ENCODE measurements at places on chromosomes 2 and 18. TPM values are rescaled to one million over a fixed set of nuclear protein-coding genes. Genes with fewer than 3 reads are reported as not detected.

- no peak for DNase-seq
Measured at GRCh38 chr2:173667014-173667413, 298.2 kb downstream of the SP3 start.

DNA sequence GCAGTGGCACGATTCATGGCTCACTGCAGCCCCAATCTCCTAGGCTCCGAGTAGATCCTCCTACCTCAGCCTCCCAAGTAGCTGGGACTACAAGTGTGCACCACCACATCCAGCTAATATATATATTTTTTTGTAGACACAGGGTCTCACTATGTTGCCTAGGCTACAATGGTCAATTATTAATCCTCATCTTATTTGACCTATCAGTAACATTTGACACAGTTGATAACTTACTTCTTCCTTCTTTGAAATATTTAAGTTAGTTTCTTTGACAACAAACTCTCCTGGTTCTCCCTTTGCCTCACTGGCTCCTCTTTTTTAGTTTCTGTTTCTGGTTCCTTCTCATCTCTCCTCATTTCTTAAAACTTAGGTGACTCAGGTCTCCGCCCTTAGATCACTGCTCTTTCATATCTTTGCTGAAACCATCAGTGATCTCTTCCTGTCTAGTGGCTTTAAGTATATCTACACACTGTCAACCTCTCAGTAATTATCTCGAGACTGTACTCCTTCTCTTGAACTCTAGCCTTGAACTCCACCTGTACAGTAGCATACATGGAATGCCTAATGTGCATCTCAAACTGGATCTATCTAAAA lies 11.5 kb downstream of the PGAP1 start:
- no peak for DNase-seq

- DNase-seq, result no peak
Measured at GRCh38 chr18:6069103-6069502, 173.8 kb upstream of the TMEM200C start.

- DNase-seq, result no peak
Measured at GRCh38 chr2:101930847-101931246, 60.9 kb upstream of the IL1R2 start.

GATA6 gene
- total RNA-seq, result 3.5 TPM

CNDP1 gene
- 0.09 TPM for total RNA-seq

CD8A gene
- 0.47 TPM for total RNA-seq

CD28 gene
- total RNA-seq, result 0.50 TPM

- no peak for DNase-seq
Measured at GRCh38 chr2:86229221-86229620, 30.0 kb downstream of the MRPL35 start.

DNA sequence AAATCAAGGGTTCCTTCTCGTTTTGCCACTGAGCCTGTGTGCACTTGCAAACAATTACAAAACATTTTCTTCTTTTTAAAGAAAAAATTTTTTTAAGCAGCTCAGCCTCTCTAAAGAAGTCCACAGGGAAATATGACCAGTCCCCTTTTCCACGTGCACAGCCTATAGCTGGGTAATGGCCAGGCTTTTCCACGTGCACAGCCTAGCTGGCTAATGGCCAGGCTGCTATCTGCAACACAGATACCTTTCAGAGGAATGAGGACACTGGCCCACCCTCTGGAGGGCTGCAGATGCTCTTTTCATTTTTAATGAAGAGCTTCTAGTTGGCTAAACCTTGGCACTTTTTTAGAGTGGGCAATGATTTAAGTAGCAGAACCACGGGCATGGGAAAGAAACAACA lies 46.3 kb downstream of the ASB18 start:
- DNase-seq, result no peak

DNA sequence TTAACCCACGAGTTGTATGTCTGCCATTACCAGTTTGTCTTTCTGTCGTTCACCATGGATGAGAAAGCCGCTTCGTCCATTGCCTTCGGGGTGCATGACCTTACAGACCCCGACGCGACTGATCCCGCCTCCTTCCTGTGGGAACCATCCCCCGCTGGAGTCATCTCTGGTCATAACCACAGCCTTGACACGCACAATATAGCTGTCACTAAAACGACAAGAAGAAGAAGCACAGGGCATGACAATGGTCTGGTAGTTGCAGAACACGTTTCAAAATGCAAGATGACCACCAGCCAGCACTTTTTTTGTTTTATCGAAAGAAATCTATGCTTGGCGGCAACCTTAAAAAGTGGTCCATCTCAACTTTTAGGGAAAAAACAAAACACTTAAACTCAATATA lies 87.7 kb downstream of the SPRED2 start:
- DNase-seq, result no peak

CHST9 gene
- 6.4 TPM for total RNA-seq

SGPP2 gene
- total RNA-seq, result not detected

- DNase-seq, result no peak
Measured at GRCh38 chr18:56509656-56510055, 128.7 kb downstream of the TXNL1 start.

COL3A1 gene
- 107 TPM for total RNA-seq

DNA sequence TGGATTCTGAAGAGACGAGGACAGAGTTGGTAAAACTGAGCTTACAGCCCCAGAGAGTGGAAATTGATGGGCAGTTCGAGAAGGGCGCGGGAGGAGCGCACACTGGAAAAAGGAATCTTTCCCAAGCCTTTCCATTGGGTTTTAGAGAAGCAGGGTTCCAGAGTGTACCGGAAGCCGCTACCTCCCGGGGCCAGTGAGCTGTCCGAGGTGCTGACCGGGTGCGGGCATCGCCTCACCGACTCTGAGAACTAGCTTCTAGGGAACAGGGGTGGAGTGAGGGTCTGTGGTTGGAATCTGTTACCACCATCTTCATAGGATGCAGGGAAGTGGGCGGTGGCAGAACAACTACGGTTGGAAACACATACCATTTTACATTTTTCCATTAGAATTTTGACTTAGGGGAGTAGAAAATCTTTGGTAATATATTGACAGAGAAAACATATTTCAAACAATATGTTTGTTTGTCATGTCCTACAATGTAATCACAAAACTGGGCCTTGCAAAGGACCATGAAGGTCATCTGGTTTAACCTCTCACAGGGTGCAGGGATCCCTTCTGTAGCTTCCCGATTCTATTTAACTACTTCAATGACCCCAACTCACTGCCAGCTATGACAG lies 724 bp downstream of the NMS start:
- peak; percentile 50 for DNase-seq

DNA sequence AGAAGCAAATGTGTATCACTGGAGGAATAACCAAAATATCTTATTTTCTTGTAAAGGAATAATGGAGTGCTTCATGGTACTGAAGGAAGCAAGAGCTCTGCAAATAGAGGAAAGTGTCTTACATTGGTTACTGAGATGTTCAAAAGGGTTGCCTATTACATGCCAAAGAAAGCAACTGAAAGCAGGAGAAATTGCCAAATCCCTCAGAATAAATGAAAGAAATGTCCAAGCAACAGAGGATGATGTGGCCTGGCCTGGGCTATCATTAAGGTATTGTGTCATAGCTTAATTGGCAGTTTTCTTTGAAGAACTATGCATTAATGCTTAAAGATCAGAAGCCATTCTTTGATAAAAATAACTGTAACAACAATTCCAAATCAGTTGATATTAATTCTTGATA lies 173.7 kb downstream of the RAB3GAP1 start:
- no peak for DNase-seq

GRCh38 chr18:74901362-74902146 lies 303.9 kb downstream of the ZNF407 start:
- no peak for DNase-seq

RAPGEF4 gene
- total RNA-seq, result 18.2 TPM

NETO1 gene
- not detected for total RNA-seq

DNA sequence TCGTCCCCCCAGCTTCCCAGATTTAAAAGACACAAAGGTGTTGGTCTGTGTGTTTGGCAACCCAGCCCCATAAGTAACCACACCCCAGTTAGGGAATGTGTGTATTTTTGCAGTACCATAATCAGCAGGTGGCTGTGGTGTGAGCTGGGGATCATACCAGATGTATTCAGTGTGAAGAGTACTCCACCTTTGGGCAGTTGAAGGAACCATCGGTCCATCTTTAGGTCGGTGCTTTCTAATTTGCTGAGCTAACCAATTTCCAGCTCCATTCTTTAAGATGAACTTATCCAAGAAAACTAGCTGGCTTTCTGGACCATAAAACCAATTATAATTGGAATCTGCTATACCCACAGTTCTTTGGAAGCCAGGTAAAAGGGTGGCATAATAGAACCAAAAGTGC lies 3.2 kb downstream of the DSEL start:
- no peak for DNase-seq

DNA sequence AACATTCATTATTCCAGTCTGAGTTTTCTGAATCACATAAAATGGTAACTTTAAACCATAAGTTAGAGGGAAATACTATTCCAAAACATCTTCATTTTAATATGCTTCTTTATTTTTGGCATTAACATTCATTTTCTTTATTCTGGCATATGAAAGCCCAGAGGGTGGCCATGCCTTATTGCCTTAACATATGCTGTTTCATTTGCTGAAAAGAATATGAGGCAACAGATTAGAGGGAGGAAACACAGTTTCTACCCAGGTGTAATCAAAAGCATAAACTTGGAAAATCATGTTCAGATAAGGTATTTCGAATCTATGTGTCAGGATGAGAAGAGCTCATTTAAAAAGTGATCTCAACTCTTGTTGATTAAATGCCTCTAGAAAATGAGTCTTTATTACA lies 379.9 kb upstream of the DSEL start:
- DNase-seq, result no peak

- no peak for DNase-seq
Measured at GRCh38 chr2:119630121-119630520, 48.9 kb upstream of the TMEM177 start.

DNA sequence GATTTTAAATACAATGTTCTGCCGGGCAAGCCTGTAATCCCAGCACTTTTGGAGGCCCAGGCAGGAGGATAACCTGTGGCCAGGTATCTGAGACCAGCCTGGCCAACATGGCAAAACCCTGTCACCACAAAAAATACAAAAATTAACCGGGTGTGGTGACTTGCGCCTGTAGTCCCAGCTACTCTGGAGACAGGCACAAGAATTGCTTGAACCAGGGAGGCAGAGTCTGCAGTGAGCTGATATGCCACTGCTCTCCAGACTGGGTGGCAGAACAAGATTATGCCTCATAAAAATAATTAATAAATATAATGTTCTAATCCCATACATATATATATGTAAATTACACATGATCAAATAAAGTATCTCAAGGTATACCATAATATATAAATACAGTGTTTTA lies 119.3 kb downstream of the C2orf74 start:
- DNase-seq, result no peak
